Fibroblast of skin of right quadriceps (primary cell): ENCODE measurements at places on chromosomes 11 and 22.
A peak's percentile ranks its signal among the peaks of the same experiment; 100 is the strongest.

GRCh38 chr11:122399375-122399774 is 256.1 kb upstream of the UBASH3B start:
- no peak for DNase-seq

GRCh38 chr11:70769521-70769920 is 371.2 kb downstream of the CTTN start:
- DNase-seq, result no peak

GRCh38 chr11:73716153-73717056 is 44.5 kb downstream of the RAB6A start:
- DNase-seq, result peak; percentile 8

- no peak for DNase-seq
Measured at GRCh38 chr22:48393041-48393370, 1434.7 kb downstream of the BRD1 start.

GRCh38 chr11:61645179-61645868 is 34.9 kb upstream of the DAGLA start:
- DNase-seq, result no peak

DNA sequence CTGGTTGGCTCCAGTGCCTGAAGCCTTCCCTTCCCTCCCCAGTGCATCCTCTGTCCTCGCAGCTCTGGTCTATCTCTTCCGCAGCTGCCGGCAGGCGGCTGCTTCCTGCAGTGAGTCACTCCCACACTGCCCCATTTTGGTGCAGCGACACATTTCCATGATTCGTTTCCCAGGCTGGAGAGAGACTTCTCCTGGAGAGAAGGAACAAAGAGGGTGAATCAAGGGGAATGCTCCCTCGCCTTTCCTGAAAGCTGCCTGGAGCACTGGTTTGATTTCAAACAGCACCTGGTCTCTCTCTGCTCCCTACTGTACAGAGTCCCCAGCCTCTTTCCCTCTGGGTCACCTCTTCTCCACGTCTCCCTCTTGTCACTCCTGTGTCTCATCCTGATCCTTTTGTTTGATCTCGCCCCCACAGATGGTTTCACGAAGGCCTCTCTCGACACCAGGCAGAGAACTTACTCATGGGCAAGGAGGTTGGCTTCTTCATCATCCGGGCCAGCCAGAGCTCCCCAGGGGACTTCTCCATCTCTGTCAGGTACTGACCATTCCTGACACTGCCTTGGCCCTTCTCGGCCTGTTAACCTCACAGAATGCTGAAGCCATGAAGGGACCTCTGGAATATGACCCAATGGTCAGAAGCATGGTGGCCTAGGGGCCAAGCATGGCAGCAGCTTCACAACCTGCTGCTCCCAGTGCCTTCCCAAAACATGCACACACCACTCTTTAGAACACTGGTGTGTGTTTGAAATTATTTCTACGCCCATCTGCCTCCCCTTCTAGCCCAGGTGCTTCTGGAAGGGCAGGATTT is at the start of gene TMA7B:
TSS of gene TMA7B (plus strand) at position 758 of the 808 bp plus-strand sequence. CDS start 3,978 bp downstream, outside the sequence.
- DNase-seq, result peak; percentile 75

GRCh38 chr22:42920101-42920820 is 63.2 kb upstream of the ARFGAP3 start:
- DNase-seq, result peak; percentile 58
